ENCODE measurements at places on chromosomes 4 and X.

DNA sequence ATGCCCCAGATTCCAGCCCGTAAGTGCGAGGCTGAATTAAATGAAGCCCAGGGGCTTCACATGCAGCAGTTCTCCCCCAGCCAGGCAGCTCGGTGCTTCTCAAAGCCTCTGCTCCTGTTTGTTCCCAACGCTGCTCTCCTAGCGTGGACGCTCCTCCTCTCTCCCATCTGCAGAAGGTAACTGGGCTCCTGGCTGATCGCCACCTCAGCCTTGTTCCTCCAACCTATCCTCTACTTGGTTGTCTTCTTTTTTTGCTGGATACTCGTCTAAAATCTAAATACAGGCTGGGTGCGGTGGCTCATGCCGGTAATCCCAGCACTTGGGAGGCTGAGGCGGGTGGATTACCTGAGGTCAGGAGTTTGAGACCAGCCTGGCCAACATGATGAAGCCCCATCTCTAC, 70.3 kb downstream of the NSUN7 start:
- no peak for DNase-seq

- no peak for DNase-seq
These were observed 250.3 kb downstream of the DCLK2 start for GRCh38 chr4:150328496-150328895.

- no peak for DNase-seq
These were observed 50.3 kb downstream of the SSX3 start for GRCh38 chrX:48306175-48306574.

DNA sequence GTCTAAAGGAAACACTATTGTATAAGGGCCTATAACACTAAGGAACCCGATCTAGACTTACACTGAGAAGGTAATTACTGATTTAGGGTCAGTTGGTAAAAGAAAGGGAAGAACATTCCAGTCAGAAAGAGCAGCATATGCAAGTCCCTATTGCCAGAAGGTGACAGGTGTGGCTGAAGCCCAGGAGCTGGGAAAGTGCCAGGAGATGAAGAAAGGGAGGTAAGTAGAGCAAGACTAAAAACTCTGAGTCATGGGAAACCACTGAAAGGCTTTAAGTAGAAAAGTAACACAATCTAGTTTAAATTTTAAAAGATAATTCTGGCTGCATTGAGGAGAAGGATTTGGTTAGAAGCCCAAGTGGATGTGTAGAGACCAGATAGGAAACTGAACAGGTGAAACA, 77.7 kb upstream of the INTU start:
- DNase-seq = no peak

- DNase-seq = no peak
These were observed 6.2 kb downstream of the CTBP1 start for GRCh38 chr4:1242506-1243450.

DNA sequence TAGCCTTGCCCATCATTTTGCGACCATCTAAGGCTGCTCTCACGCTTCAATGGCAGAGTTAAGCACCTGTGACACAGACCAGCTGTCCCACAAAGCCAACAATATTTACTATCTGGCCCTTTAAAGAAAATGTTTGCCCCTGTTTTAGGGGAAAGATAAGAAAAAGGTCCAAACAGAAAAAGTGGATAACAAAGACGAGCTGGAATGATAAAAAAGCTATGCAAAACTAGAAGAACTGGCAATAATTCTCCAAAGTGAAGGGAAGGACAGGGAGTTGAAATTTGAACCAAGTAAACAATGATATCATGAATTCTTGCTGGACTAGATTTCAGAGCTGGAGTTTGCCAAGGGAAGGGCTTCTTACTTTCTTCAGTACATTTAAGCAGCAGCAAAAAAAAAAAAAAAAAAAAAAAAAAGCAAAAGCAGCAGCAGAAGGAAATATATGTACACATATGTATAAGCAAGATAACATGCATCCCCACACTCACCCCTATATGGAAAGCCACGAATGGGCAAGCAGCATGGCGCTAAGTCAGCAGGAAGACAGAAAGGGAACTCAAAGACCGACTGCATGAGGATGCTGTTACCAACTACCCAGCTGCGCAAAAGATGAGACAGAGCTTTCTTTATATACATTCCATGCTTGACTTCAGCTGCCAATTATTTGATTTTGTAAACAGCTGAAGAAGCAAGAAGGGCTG, 12.5 kb downstream of the TRAPPC2 start:
- peak; percentile 34 for DNase-seq

GRCh38 chr4:8846826-8847225, 24.8 kb downstream of the HMX1 start:
- DNase-seq = no peak

DNA sequence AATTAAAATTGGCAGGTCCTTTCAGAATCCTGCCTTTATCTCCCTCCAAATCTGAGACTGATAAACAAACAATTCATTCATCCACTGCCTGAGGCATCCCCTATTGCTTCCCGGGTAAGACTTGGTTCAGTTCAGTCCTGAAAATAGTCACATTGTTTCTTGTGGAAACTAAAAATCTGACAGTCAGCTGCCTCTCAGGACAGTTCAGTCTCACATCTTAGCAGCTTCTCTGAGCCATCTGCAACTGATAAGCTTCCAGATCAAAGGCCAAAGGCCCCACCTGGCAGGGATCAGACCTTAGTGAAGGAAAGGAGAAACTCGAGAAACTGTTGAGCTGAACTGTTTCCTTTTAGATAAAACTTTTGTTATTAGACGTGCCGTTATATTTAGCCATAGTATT, 264.5 kb downstream of the IL15 start:
- DNase-seq = no peak

GRCh38 chr4:115108850-115109249, 4.6 kb downstream of the NDST4 start:
- no peak for DNase-seq

- DNase-seq = no peak
These were observed 310.5 kb downstream of the CFAP299 start for GRCh38 chr4:80646061-80646460.

- peak; percentile 95 for DNase-seq
These were observed at the start of gene BCORL1 for GRCh38 chrX:129982300-129983251. BCORL1 (plus strand) TSS chrX:129982635; CDS start chrX:130005232, 22,597 bp downstream.

DNA sequence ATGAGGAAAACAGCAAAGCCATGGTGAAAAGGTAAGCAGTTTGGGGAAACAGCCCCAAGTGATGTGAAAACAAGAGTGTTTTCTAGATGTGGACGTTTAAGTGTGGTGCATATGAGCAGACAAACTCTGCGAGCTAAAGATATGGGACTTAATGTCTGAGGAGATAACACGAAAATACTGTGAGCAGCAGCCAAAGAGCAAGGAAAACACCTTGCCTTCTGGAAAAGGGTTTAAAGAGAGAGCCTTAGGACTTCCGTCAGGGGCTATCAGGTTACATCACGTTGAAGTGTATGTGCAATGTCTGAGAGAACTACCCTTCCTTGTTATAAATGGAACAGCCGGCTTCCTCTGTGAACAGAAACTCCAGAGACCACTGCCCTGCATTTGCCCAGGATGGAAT, 54.2 kb downstream of the LEF1 start:
- no peak for DNase-seq

DNA sequence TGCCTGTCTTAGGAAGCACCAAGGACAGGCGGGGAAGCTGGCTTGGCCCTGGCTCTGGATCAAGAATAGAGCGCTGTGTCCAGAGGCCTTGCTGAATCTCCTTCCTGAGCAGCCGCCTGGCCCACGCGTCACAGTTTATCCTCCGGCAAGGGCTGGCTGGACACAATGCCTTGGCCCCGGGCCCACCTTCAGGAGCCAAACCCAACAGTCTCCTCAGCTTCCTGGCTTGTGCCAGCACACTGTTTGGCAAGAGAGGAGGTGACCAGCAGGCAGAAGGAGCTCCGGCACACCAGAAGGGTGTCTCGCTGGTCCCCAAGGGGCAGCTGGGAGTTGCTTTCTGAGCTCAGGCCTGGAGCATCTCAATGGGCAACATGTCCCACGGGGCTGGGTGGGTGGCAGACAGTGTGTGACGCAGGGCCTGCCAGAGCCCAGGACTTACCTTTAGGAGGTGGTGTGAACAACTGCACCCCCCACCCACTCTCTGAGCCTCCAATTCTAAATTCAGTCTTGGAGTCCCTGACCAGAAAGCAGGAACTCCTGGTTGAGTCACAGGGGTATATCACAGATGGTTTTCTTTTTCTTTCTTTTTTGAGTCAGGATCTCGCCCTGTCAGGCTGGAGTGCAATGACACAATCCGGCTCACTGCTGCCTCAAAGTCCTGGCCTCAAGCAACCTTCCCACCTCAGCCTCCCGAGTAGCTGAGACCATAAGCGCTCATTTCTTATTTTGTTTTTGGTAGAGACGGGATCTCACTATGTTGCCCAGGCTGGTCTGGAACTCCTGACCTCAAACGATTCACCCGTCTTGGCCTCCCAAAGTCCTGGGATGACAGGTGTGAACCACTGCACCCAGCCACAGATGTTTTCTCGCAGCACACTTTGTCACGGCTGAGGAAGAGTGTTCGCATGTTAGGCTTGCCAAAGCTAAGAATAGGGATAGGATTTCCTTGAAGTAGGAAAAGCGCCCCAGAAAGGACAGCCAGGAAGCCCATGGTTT, 361.2 kb downstream of the BCOR start:
- DNase-seq = no peak

GRCh38 chrX:153781428-153782047, 697 bp downstream of the SRPK3 start:
- no peak for DNase-seq

DNA sequence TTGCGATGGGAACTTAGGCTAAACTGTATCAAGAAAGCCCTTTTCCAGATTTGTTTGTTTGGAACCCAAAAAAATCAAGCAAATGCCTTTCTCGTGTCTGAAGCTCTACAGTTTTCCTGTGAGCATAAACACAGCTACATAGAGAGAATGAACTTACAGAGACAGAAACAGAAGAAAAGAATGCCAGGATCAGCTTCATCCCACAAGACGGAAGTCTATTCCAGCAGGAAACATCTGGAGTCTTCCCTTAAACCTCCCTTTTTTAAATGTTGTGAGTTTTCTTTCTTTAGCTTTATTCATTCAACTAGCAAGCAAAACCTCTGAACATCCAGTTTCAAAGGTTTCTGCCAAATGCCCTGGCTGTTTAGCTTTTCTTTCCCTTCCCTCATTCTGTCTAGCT, 32.6 kb upstream of the ZFP42 start:
- no peak for DNase-seq

- no peak for DNase-seq
These were observed 23.4 kb downstream of the SEPTIN6 start for GRCh38 chrX:119669424-119670037.

DNA sequence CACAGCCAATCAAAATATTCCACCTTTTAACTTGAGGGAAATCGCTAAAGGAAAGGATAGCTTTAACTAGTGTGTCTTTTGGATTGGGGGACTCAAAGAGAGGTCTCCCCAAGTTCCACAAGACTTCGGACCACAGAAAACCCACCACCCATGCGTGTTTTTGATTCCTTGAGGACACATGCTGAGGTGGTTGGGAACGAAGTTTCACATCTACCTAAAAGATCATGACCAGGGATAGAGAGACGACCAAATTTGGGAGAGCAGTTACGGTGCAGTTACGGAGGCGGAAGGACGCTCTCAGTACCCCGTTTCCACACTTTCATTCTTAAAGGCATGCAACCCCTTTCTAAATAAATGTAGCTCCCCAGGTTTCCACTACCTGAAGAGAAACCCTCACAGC, 1.1 kb downstream of the PCYT1B start:
- DNase-seq = no peak

- DNase-seq = no peak
These were observed 13.0 kb downstream of the FGD1 start for GRCh38 chrX:54482839-54483593.

DNA sequence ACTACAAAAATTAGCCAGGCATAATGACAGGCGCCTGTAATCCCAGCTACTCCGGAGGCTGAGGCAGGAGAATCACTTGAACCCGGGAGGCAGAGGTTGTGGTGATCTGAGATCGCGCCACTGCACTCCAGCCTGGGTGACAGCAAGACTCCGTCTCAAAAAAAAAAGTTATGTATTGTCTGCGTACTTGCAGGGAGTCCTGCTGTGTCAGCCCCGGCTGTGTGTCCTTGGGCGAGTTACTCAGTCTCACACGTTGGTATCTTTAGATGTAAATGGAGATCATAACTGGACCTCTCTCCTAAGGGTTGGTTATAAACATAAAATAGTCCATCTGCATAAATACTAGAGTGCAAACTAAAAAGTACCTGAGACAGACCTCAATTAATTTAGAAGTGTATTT, 22.7 kb upstream of the TBC1D14 start:
- DNase-seq = no peak

GRCh38 chrX:47218920-47219815, 687 bp downstream of the CDK16 start:
- DNase-seq = peak; percentile 44

GRCh38 chr4:172819353-172819752, 349.3 kb upstream of the GALNT7 start:
- no peak for DNase-seq

DNA sequence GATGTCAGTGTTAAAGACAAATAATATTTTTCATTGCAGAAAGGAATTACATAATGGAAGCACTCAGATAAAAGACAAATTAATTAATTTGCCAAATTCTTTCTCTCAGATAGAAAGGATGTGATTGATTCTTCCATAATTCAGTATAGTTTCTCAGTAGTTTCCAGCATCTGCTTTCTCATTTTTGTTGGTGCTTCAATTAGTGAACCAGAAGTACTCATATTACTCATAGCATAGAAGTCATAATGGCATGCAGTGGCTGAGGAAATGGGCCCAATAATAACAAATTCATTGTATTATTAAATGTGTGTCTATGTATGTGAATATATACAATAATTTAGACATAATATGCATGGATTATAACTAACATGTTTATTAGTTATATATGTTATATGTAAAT, 393.3 kb upstream of the TRAM1L1 start:
- no peak for DNase-seq

GRCh38 chr4:47326025-47326424, 137.5 kb downstream of the COMMD8 start:
- no peak for DNase-seq

GRCh38 chr4:180641495-180641894, 1601.7 kb upstream of the TENM3 start:
- DNase-seq = no peak
